Activated CD4-positive, alpha-beta T cell treated with anti-CD3 and anti-CD28 coated beads for 36 hours (primary cell): ENCODE measurements at places on chromosomes 7 and 10.
A peak's percentile ranks its signal among the peaks of the same experiment; 100 is the strongest.

GRCh38 chr10:12608761-12609160, 259.4 kb downstream of the CAMK1D start:
- DNase-seq, result no peak

DNA sequence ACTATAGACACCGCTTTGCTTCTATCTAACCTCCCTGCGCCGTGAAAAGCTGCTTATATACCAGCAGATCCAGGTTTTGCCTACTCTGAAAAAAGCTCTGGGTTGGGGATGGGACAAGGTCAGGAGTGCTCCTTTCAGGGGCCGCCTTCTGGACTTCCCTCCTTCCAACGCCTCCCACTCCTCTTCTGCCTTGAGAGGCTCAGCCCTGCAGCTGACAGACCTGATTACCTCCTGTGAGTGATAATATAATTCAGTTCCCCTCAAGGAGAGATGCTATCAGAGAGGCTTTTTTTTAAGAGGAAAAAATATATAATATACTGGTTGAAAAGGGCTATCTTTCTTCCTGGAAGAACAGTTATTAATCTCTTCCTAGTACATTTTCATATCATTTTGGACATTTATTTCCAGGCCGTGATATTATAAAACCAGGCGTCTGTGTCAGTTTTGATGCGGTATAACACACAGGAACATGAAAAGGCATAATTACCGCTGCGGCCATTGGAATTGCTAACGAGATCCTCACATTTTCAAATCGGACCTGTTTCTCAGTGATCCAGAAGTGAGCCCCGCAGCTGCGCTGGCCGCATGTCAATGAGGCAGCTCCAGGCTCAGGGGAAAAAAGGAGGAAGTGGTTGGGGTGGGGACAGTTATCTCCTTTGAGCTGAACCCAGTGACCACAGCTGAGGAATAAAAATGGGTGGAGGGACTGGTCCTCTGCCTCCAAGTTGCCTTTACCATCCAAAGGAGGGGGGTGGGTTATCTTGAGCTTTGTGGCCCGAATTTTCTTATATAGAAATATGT, 457.1 kb downstream of the TYW1 start:
- DNase-seq, result no peak

- DNase-seq, result no peak
Measured at GRCh38 chr7:121574109-121574508, 178.0 kb upstream of the FAM3C start.

- peak; percentile 50 for DNase-seq
Measured at GRCh38 chr7:1742555-1743303, 72.7 kb downstream of the ELFN1 start.

- DNase-seq, result no peak
Measured at GRCh38 chr7:131816391-131817007, 260.1 kb upstream of the PODXL start.

DNA sequence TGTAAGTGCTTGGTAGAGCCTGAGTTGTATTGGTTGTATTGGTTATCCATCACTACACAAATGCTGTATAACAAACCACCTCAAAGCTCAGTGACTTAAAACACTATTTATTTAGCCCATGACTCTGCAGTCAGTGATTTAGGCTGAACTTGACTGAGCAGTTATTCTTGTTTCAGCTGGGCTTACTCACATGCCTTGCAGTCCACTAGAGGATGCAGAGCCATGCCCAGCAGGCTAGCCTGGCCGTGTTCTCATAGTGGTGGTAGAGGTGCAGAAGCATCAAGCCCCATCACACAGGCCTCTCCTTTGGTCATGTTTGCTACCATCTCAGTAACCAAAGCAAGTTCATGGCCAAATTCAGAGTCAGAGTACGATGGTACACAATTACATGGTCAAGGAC, 43.9 kb downstream of the LUC7L2 start:
- DNase-seq, result no peak

DNA sequence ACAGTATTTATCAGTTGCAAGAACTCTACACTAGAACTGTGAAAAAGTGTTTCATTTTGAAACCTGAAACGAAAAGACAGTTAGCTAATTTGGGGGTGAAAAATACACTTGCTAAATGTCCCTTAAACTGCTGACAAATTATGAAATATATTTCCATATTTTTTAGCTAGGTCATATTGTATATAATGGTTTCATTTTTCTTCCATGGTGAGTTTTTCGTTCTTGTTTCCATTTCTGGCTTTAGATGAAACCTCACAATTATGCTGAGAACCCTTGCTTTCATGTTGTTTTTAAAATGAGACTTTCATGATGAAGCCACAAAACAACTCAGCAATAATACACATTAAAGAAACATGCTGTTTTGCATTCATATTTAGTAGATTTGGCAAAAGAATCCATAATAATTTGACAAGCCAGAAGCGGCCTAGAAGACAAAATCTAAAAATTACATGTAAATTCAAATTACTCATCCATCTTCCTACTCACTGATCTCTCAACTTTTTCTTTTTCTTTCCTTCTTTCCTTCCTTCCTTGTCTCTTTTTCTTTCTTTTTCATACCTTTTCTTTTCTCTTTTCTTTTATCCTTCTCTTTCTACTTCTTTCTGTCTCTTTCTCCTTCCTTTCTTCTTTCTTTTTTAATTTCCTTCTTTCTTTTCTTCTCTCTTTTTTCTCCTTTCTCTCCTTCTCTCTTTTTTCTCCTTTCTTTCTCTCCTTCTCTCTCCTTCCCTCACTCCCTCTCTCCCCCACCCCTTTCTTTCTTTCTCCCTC, 46.5 kb upstream of the ITGB8 start:
- no peak for DNase-seq

DNA sequence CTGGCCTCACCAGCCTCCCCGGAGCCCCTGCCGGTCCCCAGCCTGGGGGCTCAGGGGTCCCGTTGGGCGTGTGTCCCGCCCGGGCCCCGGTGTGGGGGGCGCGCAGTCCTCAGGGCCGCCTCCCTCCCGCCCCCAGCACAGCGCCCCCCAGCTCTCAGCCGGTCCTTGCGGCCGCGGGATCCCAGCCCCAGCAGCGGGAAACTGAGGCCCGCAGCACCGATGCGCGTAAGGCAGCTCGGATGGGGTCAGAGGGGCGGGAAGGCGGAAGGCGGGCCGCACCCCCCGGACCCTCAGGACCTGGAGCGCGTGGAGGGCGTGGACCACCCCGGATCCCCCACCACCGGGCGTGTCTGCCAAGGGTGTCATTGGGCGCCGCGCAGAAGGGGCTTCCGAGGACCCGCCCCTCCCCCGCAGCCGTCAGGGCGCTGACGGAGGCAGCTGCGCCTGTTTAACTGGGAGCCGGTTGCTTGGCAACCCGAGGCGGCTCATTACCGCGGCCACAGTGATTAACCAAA, 14.9 kb downstream of the UNCX start:
- no peak for DNase-seq

DNA sequence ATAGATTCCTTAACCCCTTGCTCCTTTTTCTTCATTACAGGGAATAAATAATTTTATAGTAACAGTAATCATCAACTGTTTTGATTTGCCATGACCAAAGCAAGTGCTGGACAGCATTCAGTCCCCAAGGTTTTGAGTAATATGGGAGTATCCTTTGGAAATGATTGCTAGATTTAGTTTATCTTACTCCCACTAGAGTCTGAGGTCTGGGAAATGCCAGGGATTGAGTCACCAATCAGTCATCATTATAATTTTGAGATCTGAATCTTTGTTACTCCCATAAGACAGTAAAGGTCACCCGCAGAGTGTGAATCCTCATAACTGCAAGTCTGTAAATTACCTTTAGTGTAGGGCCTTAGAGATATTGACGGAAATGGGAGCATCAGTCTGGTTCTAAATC, 133.7 kb upstream of the SEMA3E start:
- DNase-seq, result no peak

- DNase-seq, result no peak
Measured at GRCh38 chr10:59965899-59966650, 59.7 kb upstream of the CCDC6 start.

DNA sequence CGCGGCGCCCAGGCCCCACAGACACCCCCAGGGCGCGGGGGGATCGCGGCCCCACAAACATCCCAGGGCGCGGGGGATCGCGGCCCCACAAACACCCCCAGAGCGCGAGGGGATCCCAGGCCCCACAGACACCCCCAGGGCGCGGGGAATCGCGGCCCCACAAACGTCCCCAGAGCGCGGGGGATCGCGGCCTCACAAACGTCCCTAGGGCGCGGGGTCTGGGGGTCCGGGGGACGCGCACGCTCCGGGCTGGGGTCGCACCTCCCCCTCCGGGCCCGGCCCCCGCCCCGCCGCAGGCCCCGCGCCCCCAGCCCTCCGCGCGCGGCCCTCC, 382 bp downstream of the DIP2C start:
- no peak for DNase-seq

DNA sequence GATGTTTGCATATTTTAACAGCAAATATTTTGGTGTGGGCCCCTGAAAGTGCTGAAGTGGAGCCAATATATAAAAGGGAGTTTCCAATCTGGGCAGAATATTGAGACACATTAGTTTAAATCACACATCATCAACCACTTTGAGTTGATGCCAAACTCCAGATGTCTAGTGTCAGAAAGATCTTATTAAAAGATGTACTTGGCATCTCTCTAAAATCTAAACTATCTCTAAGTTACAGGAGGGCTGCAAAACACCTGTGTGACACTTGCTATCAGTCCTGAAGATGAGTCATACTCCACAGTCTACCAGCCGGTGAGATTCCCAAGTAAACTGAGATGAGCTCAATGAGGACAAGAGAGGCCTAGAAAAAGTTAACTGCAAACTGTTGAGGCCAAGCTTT, 11.4 kb downstream of the JAZF1 start:
- no peak for DNase-seq

DNA sequence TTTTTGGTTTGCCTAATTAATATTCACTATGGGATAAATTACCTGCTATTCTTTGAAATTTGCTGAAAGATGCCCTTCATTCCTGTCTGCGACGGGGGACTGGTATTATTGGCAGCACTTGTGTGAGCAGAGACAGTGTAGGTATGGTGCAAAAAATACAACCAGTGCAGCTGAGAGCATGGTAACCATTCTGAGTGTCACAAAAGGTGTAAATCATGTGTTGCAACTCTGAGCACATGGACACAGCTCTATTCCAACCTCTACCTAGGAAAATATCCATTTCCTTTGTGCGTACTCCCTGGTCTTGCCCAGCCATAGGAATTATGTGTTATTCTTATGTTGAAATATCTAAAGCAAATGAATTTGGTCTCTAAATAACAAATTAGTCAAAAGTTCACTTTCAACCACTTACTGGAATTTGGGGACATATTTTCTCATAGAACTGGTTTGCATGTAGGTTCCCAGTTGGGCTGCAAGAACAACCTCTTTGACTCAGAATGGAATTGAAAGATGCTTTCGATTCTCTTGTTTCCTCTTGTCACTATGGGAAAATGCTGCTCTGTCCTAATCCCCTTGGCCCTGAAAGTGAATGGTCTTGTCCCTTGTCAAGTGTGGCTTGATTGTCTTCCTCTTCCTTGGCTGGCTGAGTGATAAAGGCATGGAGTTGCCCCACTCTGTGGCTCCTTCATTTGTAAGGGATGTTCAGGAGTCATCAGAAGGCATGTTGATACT, 57.0 kb downstream of the CELF2 start:
- DNase-seq, result no peak

GRCh38 chr7:20146451-20146850, 70.7 kb downstream of the MACC1 start:
- DNase-seq, result no peak

DNA sequence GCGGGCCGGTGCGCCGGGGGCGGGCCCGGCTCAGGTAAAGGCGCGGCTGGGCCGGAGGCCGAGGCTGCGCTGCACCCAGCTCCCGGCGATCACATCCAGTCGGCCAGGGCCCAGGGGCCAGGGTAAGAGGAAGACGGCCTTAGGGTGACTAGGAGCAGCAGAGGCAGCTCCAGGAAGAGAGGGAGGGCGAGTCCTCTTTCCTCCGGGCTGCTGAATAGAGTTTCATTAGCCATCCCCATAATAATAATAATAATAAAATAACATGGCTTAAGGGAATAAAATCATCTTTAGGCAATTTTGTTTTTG, 44.8 kb upstream of the CDK1 start:
- no peak for DNase-seq

DNA sequence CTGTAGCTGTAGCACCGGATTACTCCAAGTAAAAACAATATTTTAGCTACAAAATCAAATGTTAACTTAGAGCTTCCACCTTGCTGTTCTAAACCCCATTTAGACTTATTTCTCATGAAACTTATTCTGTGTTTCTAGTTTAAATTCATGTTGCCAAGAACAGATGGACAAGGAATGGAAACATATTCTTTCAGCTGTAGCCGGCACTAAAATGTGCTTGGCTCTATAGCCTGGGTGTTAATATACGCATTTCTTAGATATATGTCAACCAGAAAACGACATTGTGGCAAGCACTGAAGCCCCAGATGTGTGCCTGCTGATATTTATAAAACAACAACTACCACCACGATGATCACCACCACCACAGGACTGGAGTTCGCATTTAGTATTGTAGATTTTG, 190.3 kb upstream of the ETV1 start:
- DNase-seq, result no peak

- no peak for DNase-seq
Measured at GRCh38 chr10:17154116-17154515, 24.5 kb upstream of the CUBN start.

DNA sequence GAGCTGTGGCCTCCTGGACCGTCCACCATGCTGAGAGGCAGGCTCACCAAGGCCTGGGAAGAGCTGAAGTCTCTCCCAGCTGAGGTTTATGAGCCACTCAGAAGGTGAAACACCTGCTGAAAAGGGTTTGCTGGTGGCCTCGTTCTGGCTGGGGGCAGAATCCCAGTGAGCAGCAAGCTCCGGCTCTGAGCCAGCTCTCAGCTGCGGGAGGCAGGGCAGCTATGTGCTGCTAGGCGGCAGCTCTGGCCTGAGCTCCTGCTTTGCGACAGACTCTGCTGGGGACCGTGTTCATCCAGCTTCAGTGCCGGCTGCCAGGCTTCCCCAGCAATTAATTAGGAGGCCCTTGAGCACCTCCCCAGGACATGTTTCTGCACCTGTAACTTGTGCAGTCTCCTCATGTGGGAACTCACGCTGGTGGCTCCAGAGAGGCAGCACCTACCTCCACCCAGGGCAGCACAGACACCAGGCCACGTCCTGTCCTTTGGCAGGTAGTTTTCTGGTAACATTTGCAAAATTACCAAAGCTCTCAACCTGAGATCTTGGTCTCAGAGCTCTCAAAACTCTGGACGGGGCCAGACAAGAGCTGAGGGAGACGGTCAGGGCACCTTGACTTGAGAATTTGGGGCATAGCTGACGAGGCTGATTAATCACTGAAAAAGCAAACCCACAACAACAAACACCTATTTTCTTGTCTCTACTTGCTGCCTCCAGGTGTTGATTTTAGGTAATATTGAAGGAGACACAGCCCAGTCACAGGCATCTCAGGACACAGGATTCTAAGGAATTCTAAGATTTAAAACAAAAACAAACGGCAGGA, 185.0 kb downstream of the TCERG1L start:
- no peak for DNase-seq

GRCh38 chr10:7045891-7046599, 364.8 kb downstream of the SFMBT2 start:
- DNase-seq, result no peak
